ENCODE measurements at places on chromosomes 2 and 18.

GRCh38 chr18:7201096-7201495, 29.8 kb upstream of the LRRC30 start:
- no peak for DNase-seq

DNA sequence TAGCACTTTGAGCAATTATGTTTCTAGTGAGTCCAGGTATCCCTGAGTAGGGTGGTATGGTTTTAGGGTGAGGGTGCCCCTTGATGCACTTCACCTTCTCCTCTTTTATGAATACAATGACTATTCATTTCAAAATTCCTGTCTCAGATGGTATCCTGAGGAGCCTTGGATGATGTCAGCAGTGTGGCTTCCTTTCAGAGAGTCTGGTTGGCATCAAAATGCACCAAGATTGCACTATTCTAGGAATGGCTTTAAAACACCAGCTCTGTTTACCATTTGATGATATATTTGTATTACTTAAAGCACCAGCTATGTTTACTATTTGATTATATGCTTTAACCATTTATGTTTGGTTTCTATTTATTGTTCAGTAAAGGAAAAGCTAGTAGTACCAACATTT, 141.0 kb downstream of the FMNL2 start:
- DNase-seq, result no peak

DNA sequence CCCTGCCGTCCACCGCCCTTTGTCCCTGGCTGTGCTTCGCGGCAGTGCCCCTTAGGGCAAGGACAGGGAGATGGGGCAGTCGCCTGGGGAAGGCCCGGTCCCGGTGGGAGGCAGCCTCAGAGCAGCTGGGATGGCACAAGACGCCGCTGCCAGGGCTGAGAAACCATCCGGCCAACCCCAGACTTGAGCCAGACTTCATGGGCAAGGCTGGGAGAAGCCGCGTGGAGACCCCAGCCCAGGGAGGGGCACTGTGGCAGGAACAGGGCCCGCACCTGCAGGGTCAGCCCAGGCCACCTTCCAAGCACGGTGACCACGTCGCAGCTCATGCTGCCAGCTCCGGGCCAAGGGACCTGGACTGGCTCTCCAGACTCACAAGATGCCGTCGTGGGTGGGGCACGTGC, 84.0 kb downstream of the NFATC1 start:
- no peak for DNase-seq

DNA sequence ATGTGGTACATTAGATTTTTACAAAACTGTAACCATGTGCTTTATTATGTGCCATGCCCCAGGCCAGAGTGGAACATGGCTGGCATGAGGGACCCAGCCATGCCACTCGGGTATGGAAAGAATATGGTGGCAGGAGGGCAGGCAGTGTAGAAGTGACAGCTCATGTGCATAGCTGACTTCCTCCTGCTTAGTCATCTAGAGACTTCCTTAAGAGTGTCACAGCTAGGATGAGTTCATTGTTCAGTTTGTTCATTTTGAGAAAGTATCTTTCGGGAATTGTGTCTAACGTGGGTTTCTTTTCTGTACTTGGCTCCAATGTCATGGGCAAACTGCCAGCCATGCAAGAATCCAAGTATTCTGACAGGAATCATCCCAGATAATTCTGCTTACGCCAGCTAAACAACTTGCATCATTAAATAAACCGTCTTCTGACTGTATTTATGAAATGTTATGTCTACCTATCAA, 94.3 kb upstream of the ITGB6 start:
- DNase-seq, result no peak

DNA sequence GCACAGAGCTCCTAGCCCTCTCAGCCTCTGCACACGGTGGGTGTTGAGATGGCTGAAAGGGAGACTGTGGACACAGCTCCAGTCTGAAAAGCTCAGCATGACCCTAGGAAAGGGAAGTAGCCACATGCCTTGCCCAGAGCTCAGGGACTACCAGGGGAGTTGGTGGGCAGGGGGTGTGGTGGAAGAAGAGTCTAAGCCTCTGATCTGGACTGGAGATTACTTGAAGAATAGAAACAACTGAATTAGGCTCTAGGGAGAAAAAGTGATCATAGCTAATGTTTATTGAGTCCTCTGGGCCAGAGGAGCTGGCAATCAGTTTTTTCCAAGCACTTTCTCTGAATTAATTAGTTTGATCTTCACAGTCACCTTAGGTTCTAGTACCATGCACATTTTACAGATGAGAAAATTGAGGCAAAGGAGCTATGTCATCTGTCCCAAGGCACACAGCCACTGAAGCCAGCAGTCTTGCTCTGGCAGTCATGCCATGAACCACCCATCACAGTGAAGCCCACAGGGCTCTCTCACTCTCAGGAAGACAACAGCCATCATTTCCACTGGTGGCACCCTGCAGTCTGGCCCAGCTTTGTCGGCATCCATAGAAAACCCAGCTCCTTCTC, 10.3 kb downstream of the SDC1 start:
- DNase-seq, result no peak

DNA sequence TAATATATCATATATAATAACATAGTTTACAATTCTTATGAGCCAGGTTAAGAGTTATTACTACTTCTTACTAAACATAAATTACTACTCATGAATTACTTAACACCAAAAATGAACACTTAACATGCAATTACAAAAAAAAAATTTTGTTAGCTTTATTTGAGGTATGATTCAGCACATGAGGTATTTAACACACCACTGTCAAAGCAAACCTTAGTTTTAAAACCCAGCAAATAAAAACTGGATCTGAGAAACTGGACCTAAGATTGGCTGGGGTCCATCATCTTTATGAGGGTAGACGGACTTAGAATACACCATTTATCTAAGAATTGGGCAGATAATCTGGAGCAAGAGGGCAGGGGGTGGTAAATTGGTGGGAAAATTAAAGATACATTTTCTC, 81.8 kb upstream of the CREB1 start:
- DNase-seq, result no peak

DNA sequence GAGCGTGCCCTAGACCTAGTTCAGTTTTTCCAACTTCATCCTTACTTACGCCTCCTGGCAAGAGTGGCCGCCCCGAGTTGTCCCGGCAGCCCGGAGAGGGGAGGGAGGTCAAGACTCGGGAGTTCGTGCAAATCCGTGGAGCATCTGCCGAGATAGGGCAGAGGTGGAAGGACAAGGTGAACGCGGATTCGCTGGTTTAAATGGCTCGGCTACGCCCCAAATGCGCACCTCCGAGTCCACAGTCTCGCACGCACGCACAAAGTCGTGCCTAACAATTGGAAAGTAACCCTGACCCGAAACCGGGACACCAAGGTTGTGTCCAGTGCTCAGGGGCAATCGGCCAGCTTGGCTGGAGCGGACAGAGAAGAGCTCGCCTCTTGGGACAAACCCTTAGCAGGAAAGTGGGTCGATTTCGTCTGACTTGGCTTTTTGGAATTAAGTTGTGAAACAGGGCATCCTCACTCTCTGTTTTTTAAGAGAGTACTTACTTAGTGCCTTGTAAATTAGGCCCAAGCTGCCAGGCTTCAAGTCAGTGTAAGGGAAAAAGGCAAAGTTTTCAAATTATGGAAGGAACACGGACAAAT, 726 bp upstream of the SS18 start:
- DNase-seq, result no peak

Measured in NCI-H2081 (cell line).